ENCODE measurements at places on chromosomes 1 and 21.
A peak's percentile ranks its signal among the peaks of the same experiment; 100 is the strongest.

DNA sequence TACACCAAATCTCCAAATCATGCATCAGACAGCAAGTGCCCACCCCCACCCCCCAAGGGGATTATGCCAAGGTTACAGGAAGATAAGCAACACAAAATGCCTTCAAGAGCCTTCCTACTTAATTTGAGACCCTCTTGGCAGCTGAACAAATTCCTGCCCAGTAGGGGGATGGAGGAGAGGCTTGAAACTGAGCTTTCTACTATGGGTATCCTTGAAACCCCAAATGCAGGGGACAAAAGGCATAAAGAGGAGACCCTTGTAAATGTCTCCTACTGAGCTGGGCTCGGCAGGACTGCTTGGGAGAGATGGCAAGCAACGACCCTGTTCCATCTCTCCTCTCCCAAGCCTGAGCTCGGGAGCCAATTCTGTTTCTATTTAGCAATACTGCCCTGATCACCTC lies 3.5 kb downstream of the SLC41A1 start:
- H3K27ac ChIP-seq = no peak overlapping the region
- DNase-seq = no peak
- no peaks in the 10 kb centered on the region for H3K27me3 ChIP-seq
- peak overlapping the region; percentile 94 for H3K4me3 ChIP-seq
- no peaks in the 10 kb centered on the region for H3K36me3 ChIP-seq
- H3K4me1 ChIP-seq = peaks cover 12% of the 10 kb centered on the region

GRCh38 chr1:111204983-111205713 lies 4.7 kb upstream of the DENND2D start:
- DNase-seq = no peak
- peaks cover 3% of the 10 kb centered on the region for H3K4me1 ChIP-seq
- H3K4me3 ChIP-seq = peak overlapping the region; percentile 87
- no peak overlapping the region for H3K27ac ChIP-seq
- peaks cover 6% of the 10 kb centered on the region for H3K27me3 ChIP-seq

GRCh38 chr1:203765029-203765837 lies at the start of gene LAX1:
Gene LAX1, plus strand, starts transcription at chr1:203765183. Its CDS starts 383 bp downstream, at chr1:203765566.
- peaks cover 3% of the 10 kb centered on the region for H3K4me1 ChIP-seq
- H3K27ac ChIP-seq = no peak within 1 kb of the TSS
- no peak for DNase-seq
- H3K4me3 ChIP-seq = no peak within 1 kb of the TSS
- H3K27me3 ChIP-seq = no peaks in the 10 kb centered on the region

GRCh38 chr21:34886240-34887104 lies 162.6 kb downstream of the RUNX1 start:
- H3K4me1 ChIP-seq = peaks cover 24% of the 10 kb centered on the region
- H3K27ac ChIP-seq = peak overlapping the region; percentile 86
- H3K36me3 ChIP-seq = no peaks in the 10 kb centered on the region
- no peak for DNase-seq
- peak overlapping the region; percentile 77 for H3K4me3 ChIP-seq

DNA sequence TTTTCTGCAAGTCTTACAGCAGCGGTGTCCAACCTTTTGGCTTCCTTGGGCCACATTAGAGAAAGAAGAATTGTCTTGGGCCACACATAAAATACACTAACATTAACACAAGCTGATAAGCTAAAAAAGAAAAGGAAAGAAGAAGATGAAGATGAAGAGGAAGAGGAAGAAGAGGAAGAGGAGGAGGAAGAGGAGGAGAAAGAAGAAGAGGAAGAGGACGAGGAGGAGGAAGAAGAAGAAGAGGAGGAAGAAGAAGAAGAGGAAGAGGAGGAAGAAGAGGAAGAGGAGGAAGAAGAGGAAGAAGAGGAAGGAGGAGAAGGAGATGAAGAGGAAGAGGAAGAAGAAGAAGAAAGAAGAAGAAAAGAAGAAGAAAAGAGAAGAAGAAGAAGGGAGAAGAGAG lies 230.7 kb downstream of the DENND1B start:
- H3K27ac ChIP-seq = no peak overlapping the region
- no peaks in the 10 kb centered on the region for H3K36me3 ChIP-seq
- no peak for DNase-seq
- H3K4me3 ChIP-seq = no peak overlapping the region
- H3K4me1 ChIP-seq = no peaks in the 10 kb centered on the region

DNA sequence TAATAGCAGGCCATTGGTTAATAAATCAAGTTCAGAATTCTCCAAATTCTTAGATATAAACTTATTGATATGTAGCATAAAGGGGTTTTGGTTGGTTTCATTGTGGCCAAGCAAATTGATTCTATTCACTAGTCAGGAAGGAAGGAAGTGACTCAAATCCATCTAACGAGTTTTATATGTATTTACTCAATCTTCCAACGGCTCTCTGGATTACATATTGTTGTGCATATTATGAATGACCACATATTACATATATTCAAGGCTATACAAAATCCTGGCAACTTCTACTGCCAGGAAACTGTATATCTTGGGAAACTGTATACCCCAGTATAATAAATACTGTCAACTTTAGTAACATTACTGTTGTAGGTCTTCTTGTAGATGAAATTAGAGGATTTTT lies 20.1 kb upstream of the PDE4B start:
- no peaks in the 10 kb centered on the region for H3K27me3 ChIP-seq
- H3K36me3 ChIP-seq = no peaks in the 10 kb centered on the region
- H3K4me1 ChIP-seq = no peaks in the 10 kb centered on the region
- DNase-seq = no peak

- no peaks in the 10 kb centered on the region for H3K36me3 ChIP-seq
- H3K4me3 ChIP-seq = no peak overlapping the region
- H3K27ac ChIP-seq = no peak overlapping the region
- peak; percentile 80 for DNase-seq
Measured at GRCh38 chr1:99180343-99180808, 83.9 kb upstream of the PLPPR4 start.

Data from ascending aorta (tissue), 2 donors.